Stimulated activated CD8-positive, alpha-beta memory T cell treated with anti-CD3 and anti-CD28 coated beads, Interleukin-4, amount 100 ng/mL, for 4 hours (primary cell): ENCODE measurements at places on chromosomes 16 and 17.

GRCh38 chr16:48365601-48366164 lies 19.5 kb downstream of the SIAH1 start:
- DNase-seq = peak; percentile 55

- DNase-seq = no peak
Measured at GRCh38 chr17:48025904-48026501, 11.6 kb downstream of the COPZ2 start.

DNA sequence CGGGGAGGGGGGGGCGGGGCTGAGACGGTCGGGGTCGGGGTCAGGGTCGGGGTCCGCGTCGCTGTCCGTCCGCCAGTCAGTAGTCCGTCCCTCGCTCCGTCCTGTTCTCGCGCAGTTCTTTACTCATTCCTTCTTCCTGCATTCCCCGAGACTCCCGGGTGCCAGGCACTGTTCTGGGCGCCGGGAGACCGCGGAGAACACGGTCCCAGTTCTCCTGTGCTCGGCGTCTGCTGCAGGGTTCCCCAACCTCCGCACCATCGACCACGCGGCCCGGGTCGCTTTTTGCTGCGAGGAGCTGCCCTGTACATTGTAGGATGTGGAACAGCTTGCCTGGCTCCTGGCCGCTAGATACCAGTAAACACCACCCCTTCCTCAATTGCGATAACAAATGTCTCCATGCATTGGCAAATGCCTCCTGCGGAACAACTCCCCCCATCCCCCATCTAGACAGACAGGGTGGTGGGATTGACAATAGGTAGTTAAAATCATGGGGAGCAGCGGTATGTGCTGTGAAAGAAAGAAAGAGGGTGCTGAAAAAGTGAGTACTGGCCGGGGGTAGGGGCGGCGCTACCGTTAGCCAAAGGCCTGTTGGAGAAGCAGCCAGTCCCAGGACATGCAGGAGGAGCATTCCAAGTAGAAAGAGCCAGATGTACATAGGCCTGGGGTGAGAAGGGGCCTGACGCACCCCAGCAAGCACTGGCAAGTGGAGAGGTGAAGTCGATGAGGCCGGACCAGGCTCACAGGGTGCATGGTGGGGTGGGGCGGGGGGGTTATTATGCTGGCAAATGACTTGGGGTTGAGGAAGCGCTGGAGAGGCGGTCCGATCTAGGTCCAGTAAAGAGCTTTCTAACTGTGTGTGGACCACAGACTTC lies 631 bp downstream of the TRAF7 start:
- DNase-seq = no peak

DNA sequence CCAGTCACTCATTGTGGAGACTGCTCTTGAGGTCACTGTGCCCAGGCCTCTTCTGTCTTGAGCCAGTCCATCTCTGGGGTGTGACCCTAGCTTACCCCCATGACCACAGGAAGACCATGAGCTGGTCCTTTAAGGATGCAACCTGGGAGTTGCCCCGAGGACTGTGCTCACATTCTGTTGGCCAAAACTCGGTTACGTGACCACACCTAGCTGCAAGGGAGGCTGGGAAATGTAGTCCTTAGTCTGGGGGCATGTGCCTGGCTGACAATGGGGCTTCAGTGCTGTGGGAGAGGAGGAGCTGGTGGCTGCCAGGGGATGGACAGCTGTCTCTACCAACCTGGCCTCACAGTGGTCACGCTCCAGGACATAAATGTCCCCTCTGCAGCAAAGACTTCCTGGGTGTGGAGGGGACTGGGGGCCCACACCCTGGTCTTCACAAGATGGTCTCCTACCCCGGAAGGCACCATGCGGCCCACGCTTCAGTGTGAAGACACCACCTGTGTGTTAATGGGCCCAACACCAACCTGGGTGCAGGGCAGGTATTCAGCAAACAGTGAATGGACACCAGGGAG lies 55.4 kb downstream of the JPH3 start:
- no peak for DNase-seq

- DNase-seq = no peak
Measured at GRCh38 chr16:5633845-5634440, 536.3 kb upstream of the EEF2KMT start.

DNA sequence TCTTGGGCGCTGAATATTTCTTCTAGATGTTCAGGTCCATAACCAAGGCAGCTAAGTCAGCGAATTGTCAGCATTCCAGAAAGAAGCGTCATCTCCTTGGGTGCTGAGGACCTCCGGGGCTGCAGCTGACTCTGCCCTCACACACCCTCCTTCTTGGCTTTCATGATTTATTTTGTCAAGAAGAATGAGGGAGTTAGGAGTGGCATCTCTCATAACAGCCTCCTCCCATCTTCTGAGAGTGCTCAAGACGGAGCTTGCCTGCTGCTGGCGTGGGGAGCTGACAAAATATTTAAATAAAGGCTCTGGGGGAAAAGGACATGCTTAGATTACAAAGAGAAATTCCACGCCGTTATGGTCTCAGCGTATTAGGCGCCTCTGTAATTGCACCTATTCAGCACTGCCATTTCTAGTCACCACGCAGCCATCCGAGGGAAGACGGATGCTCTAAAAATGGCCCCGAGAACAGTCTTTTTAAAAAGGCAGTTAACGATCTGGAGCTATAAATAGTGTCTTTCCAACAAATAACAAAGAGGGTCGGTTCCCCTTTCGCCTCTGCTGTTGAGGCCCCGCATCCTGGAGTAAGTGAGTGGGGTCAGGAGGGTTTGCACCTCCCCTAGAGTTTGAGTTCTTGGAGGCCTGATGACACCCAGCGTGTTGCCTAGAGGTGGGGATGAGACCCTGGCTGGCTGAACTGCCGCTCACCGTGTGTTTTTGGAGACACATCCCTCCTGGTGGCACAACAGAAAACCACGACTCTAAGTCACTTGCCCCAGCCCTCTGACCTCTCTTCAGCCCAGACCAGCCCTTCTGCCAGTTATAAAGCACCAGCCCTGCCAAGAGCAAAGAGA lies 187.0 kb downstream of the CCDC182 start:
- no peak for DNase-seq

GRCh38 chr17:37787055-37787757 lies 42.3 kb upstream of the HNF1B start:
- DNase-seq = no peak

- no peak for DNase-seq
Measured at GRCh38 chr16:19810817-19811731, 73.6 kb downstream of the GPRC5B start.

- DNase-seq = no peak
Measured at GRCh38 chr16:73034374-73034773, 13.6 kb downstream of the ZFHX3 start.

DNA sequence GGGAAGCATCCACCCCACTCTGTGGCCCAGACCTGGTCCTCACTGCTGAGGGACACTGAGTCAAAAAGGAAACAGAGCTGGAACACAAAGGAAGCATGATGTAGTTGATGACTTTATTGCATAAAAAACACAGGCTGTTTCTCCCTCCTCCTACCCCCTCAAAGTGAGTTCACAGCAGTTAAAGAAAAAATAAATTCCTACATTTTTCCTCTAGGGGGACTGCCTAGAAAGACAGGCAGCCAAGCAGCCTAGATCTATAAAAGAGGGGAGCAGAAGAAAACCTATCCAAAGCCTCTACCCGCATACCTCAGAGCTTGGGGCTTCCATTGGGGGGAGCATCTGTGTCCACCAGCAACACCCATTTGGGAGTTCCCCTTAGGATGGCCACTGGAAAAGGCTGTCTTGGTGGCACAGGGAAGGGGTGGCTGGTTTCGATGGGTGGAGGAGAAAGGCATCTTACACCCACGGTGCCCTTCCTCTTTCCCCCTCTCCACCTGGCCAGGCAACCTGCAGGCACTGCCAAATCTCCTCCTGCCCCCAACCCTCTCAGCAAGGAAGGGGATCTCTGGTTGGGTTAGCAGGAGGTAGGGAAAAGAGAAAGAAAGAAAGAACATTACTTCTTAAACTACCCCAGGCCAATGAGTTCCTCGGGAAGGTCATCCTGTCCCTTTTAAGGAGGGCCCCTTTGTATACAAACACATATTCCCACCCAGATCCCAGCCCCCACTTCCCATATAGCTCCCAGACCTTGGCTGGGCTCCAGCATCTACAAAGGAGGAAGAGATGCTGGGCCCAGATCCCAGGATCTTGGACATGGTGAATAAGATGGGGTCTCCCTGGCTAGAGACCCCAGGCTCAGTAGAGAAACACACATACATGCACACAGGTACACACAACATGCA lies 4.0 kb upstream of the SCRN2 start:
- DNase-seq = no peak

DNA sequence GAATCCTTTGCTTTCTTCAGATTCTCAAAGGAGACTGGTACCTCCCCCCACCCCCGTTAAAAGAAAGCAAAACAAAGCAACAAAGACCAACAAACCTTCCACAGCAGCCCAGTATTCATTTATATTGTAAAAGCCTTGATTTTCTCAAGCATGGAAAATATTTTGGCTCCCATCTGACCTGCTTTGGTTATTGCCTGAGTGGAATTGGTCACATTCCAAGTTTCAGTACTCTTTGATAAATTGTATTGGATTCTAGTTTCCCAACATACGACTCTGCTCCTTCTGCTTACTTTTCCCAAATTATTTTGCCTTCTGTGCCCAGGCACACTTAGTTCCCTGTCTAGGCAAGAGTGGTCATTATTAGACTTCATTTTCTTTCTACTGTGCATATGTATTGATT lies 1.3 kb downstream of the ABCC11 start:
- DNase-seq = no peak

GRCh38 chr17:1384905-1385435 lies 15.1 kb downstream of the YWHAE start:
- no peak for DNase-seq

- DNase-seq = no peak
Measured at GRCh38 chr16:85190572-85190971, 78.3 kb upstream of the CIBAR2 start.

- no peak for DNase-seq
Measured at GRCh38 chr17:31724026-31724425, 135.0 kb downstream of the COPRS start.

- no peak for DNase-seq
Measured at GRCh38 chr17:44384281-44384822, 5.1 kb downstream of the ITGA2B start.

DNA sequence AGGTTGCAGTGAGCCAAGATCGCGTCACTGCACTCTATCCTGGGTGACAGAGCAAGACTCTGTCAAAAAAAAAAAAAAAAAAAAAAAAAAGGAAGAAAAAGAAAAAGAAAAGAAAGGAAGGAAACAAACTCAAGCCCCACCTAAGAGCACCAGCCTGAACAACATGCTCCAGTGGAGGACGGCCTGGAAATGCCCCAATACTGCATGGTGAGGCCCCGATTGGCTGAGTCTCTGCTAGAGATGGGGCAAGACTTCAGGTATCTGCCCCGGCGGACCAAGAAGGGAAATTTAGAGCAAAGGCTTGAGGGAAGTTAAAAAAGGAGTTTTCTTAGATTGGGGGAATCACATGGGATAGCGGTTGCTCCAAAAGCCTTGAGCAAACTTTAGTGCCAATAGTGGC lies 10.4 kb upstream of the ZNF652 start:
- no peak for DNase-seq

- DNase-seq = no peak
Measured at GRCh38 chr16:22240023-22240710, 34.1 kb downstream of the EEF2K start.

GRCh38 chr17:2020721-2021120 lies 4.4 kb downstream of the RTN4RL1 start:
- no peak for DNase-seq
